ENCODE measurements at places on chromosomes 6 and 20. TPM values are rescaled to one million over a fixed set of nuclear protein-coding genes. Genes with fewer than 3 reads are reported as not detected.

MPIG6B gene
- 0.33 TPM for total RNA-seq

BMP5 gene
- total RNA-seq = 4.9 TPM

ZC2HC1B gene
- 0.29 TPM for total RNA-seq

METTL24 gene
- total RNA-seq = 28.1 TPM

MCCD1 gene
- total RNA-seq = not detected

PLN gene
- total RNA-seq = 0.20 TPM

SPAG4 gene
- 4.2 TPM for total RNA-seq

GJE1 gene
- not detected for total RNA-seq

KIF3B gene
- total RNA-seq = 21.3 TPM

TBX18 gene
- total RNA-seq = 10.1 TPM

NKAIN2 gene
- 0.13 TPM for total RNA-seq

HLA-F gene
- total RNA-seq = 2.5 TPM

INSM1 gene
- total RNA-seq = not detected

BNIP5 gene
- total RNA-seq = not detected

TGM3 gene
- total RNA-seq = 0.13 TPM

KCNQ5 gene
- 5.2 TPM for total RNA-seq

TASP1 gene
- total RNA-seq = 22.8 TPM

- DNase-seq = no peak
Observed at GRCh38 chr6:10511477-10511876, 9.7 kb upstream of the GCNT2 start.

DNA sequence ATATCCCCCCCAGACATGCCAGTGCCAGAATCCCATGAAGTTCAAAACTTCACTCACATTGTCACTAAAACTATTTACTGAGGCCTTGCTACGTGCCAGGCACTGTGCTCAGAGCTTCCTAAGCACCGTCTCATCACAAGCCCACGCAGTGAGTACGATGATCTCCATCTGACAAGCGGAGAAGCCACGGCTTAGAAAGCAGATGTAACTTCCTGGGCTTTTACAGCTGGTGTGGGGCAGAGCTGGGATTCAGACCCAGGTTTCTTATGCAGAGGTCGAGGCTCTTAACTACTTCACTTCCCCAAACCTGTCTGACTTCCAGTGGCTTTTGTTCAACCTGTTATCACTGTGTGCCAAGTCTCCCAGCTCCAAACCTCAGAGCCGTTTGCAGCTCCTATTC lies 8.3 kb downstream of the MDGA1 start:
- no peak for DNase-seq

- no peak for DNase-seq
Observed at GRCh38 chr6:130293800-130294199, 71.0 kb upstream of the SAMD3 start.

GRCh38 chr20:49160057-49160929 lies 27.8 kb downstream of the STAU1 start:
- DNase-seq = no peak

DNA sequence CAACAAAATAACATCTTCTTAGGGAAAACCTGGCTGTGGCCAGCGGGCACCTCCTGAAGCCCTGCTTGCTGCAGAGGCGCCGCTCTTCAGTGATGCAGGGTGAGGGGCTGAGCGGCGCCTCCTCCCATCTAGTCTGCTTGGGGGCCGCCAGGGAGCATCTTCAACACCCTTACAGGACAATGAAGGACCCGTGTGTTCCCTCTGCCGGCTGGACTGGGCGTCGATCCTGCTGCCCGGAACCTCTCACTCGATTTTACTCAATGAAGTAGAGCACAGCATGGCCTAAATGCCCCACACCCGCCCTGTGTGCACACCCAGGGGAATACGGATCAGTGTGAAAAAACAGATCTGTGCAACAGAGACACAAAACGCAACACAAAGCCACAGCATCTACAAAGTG lies 28.5 kb upstream of the MPC1 start:
- no peak for DNase-seq

DNA sequence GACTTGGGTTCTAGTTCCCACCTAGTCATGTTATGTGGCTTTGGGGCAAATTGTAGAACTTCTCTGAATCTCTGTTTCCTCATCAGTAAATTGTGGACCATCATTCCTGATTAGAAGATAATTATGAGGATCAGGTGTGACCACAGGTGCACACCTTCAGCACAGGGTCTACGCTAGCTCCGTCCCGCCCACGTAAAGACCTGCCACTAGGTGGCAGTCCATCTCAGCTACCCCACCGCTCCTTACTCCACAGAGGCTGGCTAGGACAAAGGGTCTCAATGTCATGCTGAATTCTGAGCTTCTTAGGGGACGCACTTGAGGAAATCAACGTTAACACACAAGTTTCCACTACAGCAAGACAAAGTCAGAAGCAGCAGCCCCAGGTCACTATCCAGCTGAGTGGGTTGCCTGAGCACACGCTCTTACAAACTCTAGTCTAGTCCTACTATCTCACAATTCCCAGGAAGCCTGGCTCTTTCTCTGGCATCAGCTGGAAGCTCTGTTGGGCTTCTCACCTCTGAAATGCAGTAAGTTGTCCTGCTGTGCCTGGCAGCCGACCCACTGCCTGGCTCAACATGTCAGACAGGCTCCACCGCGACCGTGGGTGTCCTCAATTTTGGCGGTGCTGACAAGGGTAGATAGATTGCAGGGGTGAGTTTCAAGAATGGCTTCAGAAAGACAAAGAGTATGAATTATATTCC lies 2.0 kb upstream of the PLCG1 start:
- DNase-seq = no peak

GRCh38 chr6:48084201-48084600 lies 26.8 kb downstream of the PTCHD4 start:
- DNase-seq = no peak

DNA sequence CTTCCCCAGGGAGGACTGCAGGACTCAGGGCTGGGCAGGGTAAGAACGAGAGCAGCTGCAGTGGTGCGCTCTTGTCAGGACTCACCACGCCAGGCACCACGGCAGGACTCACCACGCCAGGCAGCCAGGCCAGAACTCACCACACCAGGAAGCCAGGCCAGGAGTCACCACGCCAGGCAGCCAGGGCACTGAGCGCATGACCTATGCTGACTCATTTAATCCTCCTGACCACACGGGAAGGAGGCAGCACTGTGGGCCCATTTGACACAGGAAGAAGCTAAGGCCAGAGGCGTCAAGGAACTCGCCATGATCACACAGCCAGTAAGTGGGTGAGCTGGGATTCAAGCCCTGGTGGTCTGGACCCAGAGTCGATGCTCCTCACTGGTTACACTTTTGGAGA lies 189.3 kb downstream of the PREX1 start:
- no peak for DNase-seq

DNA sequence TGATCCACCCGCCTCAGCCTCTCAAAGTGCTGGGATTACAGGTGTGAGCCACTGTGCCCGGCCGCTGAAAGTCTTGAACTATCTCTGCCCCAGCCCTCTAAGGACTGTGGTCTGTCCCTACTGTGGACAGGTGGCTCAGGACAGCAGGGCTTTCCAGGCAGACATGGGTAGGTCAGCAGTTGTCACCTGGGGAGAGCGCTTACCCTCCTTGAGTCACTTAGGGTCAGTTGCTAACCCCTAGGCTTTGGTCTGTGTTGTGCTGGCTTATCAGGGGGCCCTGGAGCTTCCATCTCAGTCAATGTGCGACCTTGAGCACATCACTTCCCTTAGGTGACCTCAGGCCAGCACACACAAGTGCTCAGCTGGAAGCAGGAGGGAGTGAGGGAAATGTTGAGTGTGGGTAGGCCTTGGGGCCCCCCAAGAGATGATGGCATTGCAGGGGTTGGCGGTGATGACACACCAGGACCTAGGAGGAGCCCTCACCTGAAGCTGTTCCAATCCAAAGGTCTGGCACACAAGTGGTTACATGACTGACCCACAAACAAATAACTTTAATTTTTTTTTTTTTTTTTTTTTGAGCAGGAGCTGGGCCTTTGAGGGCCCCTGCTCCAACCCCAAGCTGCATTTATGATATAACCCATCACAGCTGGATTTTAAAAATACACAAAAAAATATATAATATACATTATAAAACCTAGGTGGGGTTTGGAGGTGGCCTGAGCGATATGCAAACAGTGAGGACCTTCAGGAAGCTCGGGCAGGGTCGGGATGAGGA lies 5.1 kb downstream of the RPL10A start:
- DNase-seq = no peak

DNA sequence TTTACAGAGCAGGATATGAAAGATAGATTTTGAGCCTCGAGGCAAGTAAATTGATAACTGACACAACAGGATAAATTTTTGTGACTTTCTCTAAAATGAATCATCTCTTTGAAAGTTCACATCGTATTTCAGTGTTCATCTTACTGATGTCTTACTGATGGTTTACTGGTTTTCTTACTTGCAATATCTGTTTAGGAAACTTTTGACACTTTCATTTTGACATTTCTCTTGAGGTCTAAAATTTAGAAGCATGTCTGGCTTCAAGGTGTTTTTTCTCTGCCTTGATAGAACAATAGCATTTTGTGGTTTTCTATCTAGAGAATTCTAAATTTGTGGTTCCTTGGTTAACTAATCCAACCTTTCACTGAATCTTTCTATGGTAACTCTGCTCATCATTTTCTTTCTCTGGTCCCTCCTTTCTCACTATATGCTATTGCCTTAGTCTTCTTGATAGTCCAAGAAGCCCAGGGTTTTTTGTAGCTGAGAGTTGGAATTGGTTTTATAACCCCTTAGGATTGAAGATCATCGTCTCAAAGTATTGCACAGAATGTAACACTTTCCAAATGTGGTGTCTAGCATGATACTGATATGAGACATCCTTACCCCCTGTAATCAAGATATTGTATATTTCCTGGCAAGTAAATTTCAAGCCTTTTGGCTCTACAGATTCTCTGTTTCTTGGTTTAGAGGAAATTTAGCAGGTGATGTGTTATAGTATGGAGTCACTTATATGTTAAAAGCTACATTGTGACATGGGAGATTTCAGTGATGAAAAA lies 98.7 kb downstream of the RNF144B start:
- DNase-seq = no peak

- DNase-seq = no peak
Observed at GRCh38 chr20:2179949-2180348, 78.3 kb downstream of the STK35 start.

- DNase-seq = no peak
Observed at GRCh38 chr6:145406783-145407182, 328.5 kb downstream of the EPM2A start.

- DNase-seq = no peak
Observed at GRCh38 chr20:50335105-50335504, 144.5 kb downstream of the CEBPB start.

GRCh38 chr6:158752613-158753012 lies 66.6 kb downstream of the EZR start:
- DNase-seq = no peak

GRCh38 chr6:22466665-22467245 lies 102.6 kb upstream of the HDGFL1 start:
- no peak for DNase-seq

DNA sequence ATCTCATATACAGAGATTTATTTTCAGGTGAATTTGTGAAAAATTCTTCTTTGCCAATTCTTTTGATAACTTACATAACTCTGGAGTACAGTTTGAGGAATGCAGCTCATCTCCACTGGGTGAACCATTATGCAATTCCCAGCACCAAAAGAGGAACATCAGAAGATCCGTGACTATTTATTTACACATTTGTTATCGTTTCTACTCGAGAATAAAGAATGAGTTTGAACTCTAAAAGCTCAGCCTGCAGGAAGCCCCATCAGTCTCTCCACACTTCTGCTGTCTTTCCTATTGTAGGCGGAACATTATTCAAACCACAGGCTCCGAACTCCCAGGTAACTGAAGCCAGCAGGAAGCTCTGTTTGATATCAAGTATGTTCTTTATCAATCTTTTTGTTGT lies 95.9 kb upstream of the IFNGR1 start:
- DNase-seq = no peak

GRCh38 chr20:43752561-43753301 lies 25.9 kb upstream of the GTSF1L start:
- no peak for DNase-seq

- no peak for DNase-seq
Observed at GRCh38 chr6:28943557-28944411, 20.0 kb upstream of the TRIM27 start.

- DNase-seq = no peak
Observed at GRCh38 chr20:48474022-48474421, 353.8 kb downstream of the PREX1 start.

DNA sequence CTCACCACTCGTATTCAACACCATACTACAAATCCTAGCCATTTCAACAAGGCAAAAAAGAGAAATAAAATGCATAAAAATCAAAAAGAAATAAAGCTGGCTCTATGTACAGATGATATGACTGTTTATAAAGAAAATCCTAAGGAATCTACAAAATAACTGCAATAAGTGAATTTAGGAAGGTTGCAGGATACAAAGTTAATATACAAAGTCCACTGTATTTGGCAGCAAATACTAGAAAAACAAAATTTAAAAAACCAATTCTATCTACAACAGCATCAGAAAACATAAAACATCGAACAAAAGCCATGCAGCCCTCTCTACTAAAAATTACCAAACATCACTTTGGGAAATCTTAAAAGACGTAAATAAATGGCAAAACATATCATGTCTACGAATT lies 47.6 kb downstream of the RANBP9 start:
- no peak for DNase-seq

DNA sequence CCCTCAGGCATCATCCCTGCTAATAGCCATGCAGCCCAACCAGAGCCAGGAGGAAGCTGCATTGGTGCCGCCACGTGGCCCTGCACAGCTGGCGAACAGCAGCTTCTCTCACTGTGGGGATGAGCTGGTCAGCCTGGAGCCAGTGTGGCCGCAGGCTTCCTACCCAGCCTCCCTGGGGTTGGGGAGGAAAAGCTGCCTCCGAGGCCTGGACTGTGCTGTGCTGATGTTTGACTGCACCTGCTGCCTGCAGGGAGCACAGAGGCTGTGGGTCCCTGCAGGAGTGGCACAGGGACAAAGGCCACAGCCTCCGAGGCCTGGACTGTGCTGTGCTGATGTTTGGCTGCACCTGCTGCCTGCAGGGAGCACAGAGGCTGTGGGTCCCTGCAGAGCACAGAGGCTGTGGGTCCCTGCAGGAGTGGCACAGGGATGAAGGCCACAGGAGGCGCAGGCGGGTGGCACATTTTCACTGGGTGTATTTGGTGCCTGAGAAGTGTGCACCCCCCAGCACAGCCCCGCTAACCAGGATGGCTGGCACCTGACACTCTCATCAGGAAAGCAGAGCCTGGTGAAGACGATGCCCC lies 83.9 kb downstream of the DLL1 start:
- DNase-seq = peak; percentile 28

- DNase-seq = no peak
Observed at GRCh38 chr20:41030061-41030460, 1.4 kb downstream of the TOP1 start.

- no peak for DNase-seq
Observed at GRCh38 chr6:41379306-41379705, 43.9 kb downstream of the NCR2 start.

All from mesothelial cell of epicardium (in vitro differentiated cells).